ENCODE measurements at places on chromosomes 2 and 18.

- no peak for DNase-seq
These were observed 126.4 kb upstream of the EPAS1 start for GRCh38 chr2:46170611-46171350.

- DNase-seq: peak; percentile 88
These were observed 47.7 kb upstream of the POMC start for GRCh38 chr2:25215948-25216679.

GRCh38 chr18:58298251-58299134 lies 254.5 kb downstream of the NEDD4L start:
- DNase-seq: no peak

- no peak for DNase-seq
These were observed 5.0 kb upstream of the GBX2 start for GRCh38 chr2:236173036-236173728.

- DNase-seq: no peak
These were observed 188.1 kb downstream of the ZEB2 start for GRCh38 chr2:144331674-144332355.

GRCh38 chr2:223262946-223263345 lies 211.0 kb downstream of the KCNE4 start:
- DNase-seq: no peak

GRCh38 chr2:190986221-190986953 lies 27.6 kb downstream of the STAT1 start:
- DNase-seq: no peak

- DNase-seq: no peak
These were observed 59.4 kb upstream of the RAPH1 start for GRCh38 chr2:203594541-203594940.

DNA sequence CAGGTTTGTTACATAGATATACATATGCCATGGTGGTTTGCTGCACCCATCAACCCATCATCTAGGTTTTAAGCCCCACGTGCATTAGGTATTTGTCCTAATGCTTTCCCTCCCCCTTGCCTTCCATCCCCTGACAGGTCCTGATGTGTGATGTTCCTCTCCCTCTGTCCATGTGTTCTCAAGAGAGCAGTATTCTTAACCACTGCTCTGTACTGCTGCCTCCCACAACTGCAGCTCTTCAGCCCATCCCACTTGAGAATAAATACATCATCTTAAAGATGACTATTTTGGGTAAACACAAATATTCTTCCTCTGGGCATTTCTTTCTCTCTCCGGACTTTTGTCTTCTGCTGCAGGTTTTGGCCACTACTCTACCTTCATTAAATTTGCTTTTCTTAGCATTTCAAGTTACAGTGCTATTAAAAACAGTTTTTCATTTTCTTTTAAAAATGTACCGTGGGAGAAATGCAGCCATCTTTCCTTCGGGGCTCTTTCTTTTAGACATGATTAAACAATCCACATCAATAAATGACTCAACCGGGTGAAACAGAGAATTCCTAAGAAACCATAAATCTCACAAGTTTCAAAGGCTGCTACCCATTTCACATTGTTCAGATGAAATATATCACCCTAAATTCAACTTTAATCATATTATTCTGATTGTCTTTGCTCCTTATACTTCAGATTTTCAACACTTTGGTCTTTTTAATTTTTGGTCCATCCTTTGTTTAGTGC lies 323.4 kb downstream of the GALNT13 start:
- no peak for DNase-seq

- DNase-seq: no peak
These were observed 567 bp downstream of the TMEM200C start for GRCh38 chr18:5894611-5895298.

DNA sequence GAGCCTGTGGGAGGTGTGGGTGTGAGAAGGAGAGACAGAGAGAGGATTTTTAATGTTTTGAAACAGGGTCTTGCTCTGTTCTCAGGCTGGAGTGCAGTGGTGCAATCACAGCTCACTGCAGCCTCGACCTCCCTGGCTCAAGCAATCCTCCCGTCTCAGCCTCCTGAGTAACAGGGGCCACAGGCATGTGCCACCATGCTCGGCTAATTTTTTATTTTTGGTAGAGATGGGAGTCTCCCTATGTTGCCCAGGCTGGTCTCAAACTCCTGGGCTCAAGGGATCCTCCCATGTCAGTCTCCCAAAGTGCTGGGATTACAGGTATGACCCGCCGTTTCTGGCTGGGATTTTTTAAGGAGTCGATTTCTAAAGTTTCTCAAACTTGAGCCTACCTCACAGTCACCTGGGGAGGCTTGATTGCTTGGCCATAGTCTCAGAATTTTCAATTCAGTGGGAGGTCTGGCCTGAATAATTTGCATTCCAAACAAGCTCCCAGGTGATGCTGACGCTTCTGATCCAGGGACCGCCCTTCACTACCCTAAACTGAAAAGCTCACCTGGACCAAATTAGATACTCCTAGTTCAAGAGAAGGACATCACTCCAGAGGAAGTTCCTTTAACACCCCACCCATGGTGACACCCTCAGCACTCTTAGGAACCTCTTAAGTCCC lies 70.8 kb upstream of the SLC1A4 start:
- DNase-seq: no peak

DNA sequence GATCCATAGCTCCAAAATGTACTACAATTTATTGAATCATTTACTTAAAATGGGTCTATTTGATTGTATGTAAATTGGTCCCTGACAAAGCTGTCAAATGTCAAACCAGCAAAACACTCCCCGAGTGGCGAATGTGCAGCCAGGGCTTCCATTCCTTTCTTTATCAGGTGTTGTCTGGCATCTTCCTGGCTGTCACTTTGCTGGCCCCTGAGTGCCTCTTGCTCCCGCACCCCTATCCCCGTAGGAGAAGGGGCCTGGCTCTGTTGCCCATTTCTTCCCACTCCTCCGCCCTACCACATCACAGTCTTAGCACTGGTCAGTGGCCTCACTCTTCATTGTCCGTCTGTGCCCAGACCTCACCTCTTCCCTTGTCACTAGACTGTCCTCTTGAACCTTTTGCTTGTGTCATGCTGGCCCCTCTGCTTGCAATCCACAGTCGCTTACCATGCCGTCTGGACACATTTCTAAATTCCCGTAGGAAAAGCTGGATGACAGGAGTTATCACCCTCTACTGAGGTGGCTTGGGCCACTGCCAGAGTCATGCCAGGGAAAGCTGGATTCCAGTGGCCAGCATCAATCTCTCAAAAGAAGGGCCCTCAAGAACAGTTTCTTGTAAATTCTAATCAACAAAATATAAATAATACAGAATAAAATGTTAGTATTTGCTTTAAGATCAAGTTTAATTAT lies 15.4 kb downstream of the UBE2F start:
- no peak for DNase-seq

GRCh38 chr2:127080938-127081755 lies 25.8 kb downstream of the BIN1 start:
- DNase-seq: peak; percentile 52

DNA sequence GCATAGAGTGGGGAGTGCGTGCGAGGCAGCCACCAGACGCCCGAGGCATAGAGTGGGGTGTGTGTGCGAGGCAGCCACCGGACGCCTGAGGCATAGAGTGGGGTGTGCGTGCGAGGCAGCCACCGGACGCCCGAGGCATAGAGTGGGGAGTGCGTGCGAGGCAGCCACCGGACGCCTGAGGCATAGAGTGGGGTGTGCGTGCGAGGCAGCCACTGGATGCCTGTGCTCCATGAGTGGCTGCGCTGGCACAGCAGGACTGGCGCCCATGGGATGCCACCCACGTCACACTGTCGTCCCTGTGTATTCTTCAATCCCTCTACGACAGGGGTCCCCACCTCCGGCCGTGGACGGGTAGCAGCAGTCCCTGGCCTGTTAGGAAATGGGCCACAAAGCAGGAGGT lies 221.9 kb downstream of the HDAC4 start:
- no peak for DNase-seq

GRCh38 chr2:83585250-83585649 lies 873.8 kb downstream of the SUCLG1 start:
- DNase-seq: no peak

GRCh38 chr2:8528863-8529262 lies 153.0 kb upstream of the ID2 start:
- DNase-seq: no peak

DNA sequence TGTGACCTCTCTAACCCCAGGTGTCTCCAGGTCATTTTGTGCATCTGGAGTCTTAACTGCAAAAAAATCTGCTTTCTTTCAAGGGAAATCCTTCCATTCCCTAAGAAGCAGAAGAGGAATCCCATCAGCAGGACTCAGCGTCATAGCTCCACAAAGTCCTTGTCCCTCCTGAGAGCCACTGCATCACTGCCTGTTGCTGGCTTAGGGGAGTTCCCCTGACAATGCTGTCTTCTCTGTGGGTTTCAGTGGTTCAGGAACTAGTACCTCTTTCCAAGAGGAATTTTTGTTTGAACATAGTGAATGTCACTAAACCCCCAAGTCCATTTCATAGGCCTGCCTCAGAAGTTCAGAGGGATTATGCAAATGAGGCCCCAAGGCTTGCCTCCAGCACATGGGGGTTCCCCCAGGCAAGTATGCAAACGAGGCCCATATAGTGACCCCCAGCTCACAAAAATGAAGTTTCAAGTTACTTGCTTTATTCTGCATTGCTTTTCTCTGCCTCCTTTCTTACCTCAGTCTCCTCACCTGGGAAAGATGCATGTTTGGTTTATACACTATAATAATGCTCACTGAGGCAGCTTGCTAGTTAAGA lies 513.9 kb upstream of the MEX3C start:
- no peak for DNase-seq

- DNase-seq: no peak
These were observed 546.0 kb downstream of the ZNF804A start for GRCh38 chr2:185144159-185144919.

GRCh38 chr2:59713577-59713976 lies 839.9 kb downstream of the BCL11A start:
- no peak for DNase-seq

DNA sequence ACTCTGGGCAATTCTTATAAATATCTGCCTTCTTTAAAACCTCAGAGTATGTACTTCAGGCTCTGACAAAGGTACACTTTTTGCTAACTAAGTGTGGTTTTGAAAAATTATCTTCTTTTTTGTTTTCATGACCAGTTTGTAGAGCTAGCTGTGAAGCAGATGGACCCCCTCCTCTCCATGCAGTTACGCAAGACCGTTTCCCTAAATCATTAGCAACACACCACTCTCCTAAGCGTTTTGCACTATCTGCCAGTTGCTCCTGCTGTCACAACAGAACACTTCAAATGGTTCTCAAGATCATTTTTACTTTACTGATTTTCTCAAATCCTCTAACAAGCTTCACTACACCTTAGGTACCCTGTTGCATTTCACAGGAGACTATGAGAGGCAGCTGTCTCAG lies 53.3 kb downstream of the GULP1 start:
- no peak for DNase-seq

GRCh38 chr18:657311-658000 lies at the start of gene TYMS:
TYMS (plus strand) TSS chr18:657653; CDS start chr18:657743, 90 bp downstream.
- peak; percentile 22 for DNase-seq

DNA sequence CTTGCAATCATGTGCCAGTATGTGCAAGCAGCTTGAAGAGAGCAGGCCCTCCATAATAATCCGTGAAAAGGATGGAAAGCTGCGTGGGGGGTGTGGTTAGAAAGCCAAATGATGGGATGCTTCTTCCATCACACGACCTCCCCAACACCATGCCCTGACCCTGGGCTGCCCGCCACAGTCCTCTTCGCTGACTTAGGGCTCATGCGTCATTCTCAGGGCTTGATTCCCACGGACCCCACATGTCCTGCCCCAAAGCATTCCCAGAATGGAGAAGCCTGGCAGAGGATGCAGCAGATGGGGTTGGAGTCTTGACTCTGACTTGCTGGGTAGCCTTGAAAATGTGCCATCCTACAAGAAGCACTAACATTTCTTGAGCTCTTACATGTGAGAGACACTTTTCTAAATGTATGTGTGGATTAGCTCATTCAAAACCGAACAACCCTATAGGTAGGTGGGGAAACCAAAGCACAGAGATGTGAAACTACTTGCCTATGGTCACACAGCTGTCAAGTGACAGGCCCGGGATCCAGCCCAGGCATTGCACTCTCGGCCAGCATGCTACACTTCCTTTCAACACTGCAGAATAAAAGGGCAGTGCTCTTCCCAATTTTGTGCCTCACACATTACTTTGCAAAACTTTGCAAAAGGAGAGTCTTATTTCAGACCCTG lies 3.7 kb downstream of the TNS1 start:
- DNase-seq: no peak

DNA sequence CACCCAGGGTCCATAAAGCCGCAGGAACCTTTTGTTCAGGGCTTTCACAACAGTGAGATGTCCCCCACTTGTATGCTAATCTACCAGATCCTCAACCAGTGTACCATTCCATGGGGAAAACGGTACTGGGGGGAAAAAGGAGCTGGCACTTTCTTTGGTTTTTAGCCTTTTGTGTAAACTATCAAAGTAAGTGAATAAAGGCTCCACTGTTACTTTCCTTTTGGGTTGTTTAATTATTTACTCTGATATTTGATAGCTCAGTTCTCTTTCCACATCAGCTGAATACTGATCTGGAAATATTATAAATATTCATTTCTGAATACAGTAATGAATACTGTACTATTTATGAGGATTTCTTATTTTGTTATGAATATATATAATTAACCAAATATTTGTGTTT lies 20.3 kb downstream of the HADHA start:
- DNase-seq: no peak

GRCh38 chr18:55779691-55780585 lies 191.9 kb upstream of the TCF4 start:
- DNase-seq: no peak

- no peak for DNase-seq
These were observed 108.7 kb downstream of the ZBTB7C start for GRCh38 chr18:48300463-48300961.

DNA sequence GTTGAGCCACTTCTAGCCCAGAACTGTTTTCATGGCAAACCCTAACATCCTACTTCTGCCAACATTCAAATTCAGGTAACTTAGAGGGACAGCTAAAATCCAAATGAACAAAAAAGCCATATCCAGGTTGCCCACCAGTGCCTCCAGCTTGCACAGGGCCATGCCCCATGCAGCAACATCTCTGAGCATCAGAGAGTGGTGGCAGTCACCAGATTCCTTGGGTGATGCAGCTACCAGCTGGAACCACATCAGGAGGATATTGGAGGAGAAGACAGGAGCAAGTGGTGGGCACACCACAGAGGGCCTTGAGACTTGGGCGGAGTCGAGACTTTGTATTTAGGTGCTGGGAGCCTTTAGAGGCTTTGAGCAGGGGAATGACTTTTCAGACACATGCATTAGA lies 50.5 kb downstream of the SDC1 start:
- DNase-seq: no peak

DNA sequence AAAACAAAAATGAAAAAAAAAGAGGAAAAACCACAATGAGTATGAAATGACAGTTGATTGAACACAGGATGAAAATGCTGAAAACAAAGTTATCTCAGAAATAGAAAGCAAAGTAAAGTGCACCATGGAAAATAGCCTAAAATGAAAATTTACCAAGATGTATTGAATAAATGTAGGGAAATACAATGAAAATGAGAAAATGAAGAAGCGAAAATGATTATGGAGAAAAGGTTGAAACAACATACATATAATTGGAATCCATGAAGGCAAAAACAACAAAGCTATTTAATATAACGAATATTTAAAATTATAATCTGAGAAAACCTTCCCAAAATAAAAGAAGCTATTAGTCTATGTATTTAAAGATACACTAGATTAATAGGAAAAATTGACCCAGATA lies 147.4 kb downstream of the TMEM18 start:
- DNase-seq: no peak
